NCI-H1436 (cell line): ENCODE measurements at places on chromosomes 6 and 20.

DNA sequence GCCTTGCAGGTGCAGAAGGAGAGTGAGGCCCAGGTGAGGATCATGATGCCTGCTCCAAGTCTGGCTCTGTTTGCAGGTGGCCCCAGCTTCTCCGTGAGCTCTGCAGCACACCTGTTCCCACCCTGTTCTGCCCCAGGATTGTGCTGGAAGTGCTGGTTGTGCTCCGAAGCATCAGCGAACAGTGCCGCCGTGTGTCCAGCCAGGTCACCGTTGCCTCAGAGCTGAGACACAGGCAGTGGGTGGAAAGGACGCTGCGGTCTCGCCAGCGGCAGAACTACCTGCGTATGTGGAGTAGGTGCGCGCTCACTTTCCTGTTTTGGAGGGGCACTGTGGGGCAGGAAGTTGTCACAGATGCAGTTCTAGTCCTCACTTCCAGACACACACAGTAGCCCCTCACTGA lies 25.0 kb downstream of the ERMARD start:
- no peak for DNase-seq

- no peak for DNase-seq
Observed at GRCh38 chr6:7373739-7374138, 15.8 kb downstream of the CAGE1 start.

DNA sequence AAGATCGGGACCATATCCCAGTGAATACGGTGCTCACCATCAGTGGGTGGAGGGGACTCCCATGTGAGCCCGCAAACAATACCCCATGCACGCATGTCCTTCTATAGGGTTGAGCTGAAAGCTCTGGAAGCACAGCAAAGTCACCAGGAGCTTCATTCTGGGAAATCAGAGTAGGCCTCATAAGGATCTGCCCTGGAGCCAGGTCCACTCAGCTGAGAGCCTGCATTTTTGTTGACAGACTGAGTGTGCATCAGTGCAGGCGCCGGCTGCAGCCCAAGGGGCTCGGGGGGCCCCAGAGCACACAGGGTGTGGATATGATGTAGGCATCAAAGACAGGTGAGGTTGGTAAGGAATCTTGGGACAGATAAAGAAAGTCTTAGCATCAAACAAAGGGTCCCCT lies 79.8 kb upstream of the CD93 start:
- DNase-seq = no peak

- DNase-seq = no peak
Observed at GRCh38 chr6:18492972-18493371, 105.8 kb downstream of the RNF144B start.

GRCh38 chr6:13873288-13874190 lies 51.2 kb upstream of the RNF182 start:
- DNase-seq = peak; percentile 78

- DNase-seq = no peak
Observed at GRCh38 chr20:49785852-49786175, 26.8 kb upstream of the SLC9A8 start.

GRCh38 chr20:32455171-32455900 lies 97.2 kb downstream of the ASXL1 start:
- no peak for DNase-seq

DNA sequence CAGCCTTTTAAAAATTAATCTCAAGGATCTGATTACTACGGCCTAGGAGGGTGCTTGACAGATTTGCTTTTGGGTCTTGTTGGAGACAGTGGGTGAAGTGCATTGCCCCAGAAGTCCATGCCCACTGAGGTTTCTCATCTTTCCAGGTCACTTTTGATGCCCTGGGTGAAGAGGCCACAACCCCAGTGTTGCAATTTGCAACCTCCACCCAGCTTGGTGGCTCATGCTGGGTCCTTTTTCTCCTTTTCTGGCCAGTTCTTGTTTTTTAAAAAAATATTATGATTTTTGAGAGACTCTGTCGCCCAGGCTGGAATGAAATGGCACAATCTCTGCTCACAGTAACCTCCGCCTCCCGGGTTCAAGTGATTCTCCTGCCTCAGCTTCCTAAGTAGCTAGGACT lies 9.4 kb downstream of the STX11 start:
- DNase-seq = no peak

DNA sequence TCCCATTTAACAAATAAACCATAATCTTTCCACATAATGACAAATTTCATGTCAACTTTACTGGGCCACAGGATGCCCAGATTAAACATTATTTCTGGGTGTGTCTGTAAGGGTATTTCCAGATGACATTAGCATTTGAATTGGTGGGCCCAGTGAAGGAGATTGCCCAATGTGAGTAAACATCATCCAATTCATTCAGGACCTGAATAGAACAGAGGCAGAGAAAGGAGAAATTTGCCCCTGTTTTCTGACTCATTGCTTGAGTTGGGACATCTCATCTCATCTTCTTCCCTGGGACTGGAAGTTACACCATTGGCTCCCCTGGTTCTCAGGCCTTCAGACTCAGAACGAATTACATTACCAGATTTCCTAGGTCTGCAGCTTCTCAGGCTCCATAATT lies 142.9 kb downstream of the TPBG start:
- DNase-seq = no peak

DNA sequence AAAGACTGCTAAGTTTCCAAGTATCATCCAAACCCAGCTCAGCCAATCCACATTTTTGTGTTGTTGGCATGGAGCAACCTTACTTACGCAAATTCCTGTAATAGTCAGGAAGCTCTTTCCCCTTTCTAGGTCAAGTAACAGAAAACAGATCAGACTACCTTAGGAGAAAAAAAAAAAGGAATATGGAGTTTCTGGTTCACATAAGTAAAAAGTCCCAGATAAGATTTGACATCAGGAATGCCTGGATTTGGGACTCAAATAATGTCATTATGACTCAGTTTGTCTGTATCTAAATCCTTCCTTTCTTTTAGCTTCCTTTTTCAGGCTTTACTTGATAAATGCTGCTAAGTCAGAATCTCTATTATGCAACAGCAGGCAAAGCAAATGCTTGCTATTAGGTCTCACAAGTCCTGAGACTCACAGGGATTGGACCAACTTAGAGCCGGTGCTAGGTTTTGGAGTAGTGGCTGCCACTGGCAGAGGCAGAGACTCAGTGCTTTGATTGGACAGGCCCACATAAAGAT lies 44.5 kb downstream of the NCOA7 start:
- DNase-seq = no peak

GRCh38 chr20:15332711-15333160 lies 995.3 kb upstream of the FLRT3 start:
- no peak for DNase-seq

GRCh38 chr20:39702701-39703349 lies 740.7 kb downstream of the DHX35 start:
- no peak for DNase-seq

- no peak for DNase-seq
Observed at GRCh38 chr20:8709627-8710026, 359.3 kb upstream of the PLCB4 start.

- DNase-seq = no peak
Observed at GRCh38 chr6:144804246-144804790, 519.2 kb downstream of the UTRN start.

DNA sequence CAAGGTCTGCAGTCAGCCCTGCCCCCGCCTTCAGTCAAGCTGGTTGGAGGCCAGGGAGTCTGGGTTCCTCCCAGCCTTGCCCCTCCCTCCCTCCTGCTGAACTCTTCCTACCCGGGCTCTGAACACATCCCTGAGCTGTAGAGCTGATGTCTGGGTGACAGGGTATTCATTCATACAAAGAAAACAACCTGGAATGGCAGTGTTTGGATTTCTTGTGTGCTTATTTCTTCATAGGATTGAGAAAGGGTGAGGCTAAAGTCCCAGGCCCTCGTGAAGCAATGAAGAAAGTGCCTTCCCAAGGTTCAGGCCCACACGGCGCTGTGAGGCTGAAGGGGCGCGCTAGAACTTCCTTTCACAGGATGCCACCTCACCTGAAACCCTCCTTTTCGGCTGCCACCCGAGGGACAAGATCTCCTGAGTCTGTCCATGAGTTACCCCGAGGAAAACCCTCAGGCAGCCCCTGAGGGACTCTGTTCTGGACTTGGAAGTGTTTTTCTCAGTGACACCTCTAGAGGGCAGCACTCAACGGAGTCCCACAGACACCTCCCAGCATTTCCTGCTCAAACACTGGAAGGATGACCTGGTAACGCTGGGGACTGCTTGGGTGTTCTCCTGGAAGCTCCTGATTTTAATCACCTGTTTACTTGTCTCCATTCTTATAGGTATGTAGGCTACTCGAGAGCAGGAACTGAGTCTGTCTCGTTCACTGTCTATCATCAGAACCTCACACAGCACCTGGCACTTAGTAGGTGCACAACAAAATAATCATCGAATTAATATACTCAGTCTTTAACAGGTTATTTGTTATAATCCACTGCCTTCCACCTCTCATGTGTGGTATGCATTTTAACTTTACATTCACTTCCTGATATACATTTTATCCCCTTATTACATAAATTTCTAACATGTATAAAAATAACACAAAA lies 11.8 kb upstream of the GSTA1 start:
- DNase-seq = peak; percentile 31

- no peak for DNase-seq
Observed at GRCh38 chr20:45792317-45793118, 764 bp downstream of the DNTTIP1 start.

DNA sequence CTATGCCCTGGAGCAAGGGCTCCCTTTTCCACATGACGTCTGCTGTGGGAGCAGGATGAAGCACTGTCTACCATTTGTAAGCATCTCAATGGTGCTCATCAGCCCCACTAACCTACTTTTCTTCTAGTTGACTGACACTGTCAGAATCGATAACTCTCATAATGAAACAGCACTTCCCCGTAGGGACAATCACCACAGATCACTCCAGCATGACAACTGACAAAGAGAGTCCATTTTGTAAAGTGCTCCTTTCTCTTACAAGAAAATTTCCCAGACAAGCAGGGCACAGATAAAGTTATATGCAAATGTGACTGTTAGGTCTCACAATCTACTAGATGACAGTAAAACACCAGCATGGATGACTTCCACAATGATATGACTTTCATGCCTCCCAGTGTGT lies 46.4 kb downstream of the HEBP2 start:
- DNase-seq = no peak

GRCh38 chr6:156806155-156806554 lies 29.0 kb downstream of the ARID1B start:
- no peak for DNase-seq

DNA sequence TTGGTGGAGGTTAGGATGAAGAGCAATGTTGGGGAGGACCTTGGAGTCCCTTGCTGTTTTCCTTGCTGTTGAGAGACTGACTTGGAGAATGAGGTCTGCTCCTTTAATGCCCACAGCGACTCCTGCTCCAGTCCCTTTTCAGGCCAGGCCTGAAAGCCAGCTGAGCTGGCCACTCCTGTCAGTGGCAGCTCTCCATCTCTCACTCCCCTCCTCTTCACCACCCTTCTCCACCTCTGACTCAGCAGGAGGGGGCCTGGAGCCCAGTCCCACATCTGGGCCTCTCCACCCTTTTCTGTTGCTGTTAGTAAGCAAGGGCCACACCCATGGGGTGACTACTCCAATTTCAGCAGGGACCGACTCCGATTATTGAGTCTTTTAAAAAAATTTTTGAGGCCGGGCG lies 2.2 kb downstream of the SNX21 start:
- DNase-seq = no peak

- DNase-seq = no peak
Observed at GRCh38 chr6:33813990-33814985, 10.5 kb upstream of the MLN start.

DNA sequence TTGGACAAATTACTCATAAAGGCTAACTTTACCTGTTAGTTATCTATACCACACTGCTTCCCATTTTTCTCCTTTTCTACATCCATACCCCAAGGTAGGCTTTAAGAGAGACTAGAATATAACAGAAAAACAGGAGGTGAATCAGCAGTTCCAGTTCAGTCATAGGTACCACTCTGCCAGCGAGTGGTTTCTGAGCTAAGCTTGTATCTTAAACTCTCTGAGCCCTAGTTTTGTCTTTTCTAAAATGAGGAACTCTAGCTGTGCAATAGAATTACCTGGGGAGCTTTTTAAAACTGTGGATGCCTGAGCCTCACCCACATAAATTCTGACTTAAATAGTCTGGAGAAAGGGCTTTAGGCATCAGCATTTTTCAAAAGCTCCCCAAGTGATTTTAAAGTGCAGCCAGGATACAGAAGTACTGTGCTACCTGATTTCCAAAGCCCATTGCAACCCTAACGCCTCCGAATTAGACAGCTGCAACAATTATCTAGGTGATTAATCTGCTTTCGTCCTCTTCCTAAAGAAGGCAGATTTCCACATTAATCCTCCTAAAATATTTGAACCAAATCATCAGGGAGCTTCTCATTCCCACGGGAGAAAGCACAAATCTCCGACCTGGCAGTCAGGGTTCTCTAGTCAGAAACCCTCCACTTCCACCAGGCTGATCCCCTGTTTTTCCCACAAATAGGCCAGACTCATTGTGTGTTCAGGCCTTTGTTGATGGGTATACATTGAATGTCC lies 37.4 kb upstream of the RPL7L1 start:
- DNase-seq = no peak

GRCh38 chr6:99219788-99220187 lies 129.7 kb downstream of the FAXC start:
- no peak for DNase-seq

- no peak for DNase-seq
Observed at GRCh38 chr20:10984913-10985312, 311.1 kb upstream of the JAG1 start.

- no peak for DNase-seq
Observed at GRCh38 chr20:3330046-3330741, 77.3 kb downstream of the DNAAF9 start.

- DNase-seq = no peak
Observed at GRCh38 chr6:157646012-157646411, 177.0 kb upstream of the SNX9 start.

DNA sequence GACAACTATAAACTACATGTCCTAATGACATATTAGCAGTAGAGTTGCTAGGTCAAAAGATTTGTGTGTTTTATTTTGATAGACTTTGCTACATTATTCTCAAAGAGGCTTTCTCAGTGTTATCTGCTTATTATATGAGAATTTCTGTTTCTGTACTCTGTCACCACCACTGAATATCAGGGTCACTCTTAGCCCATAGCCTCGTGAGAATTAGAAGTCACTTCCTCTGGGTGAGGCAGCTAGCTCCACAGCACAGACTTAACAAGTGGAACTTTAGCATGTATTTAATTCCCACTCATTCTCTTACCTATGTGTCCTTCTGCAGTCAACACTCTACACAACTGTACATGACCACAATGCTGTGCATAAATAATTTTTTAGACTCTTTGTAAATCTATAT lies 6.7 kb downstream of the PHACTR2 start:
- DNase-seq = no peak

DNA sequence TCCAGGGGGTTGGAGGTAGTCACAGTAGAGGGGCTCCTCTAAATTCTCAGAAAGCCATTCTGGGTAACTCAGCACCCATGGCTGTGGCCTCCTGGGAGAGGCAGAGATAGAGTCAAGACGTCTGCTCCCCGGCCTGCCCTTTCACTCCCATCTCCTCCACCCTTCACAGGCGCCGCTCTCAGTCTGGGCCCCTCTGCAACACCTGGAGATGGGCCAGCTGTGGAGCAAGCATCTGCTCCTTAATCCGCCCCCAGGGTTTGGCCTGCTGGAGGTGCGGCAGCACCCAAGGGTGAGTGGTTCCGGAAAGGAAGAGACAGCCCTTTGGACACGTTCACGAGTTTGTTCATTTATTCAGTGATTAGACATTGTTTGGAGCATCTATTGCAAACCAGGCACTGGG lies 271.3 kb downstream of the BMP7 start:
- DNase-seq = no peak
